ENCODE measurements at places on chromosomes 5 and 9.
A peak's percentile ranks its signal among the peaks of the same experiment; 100 is the strongest.

DNA sequence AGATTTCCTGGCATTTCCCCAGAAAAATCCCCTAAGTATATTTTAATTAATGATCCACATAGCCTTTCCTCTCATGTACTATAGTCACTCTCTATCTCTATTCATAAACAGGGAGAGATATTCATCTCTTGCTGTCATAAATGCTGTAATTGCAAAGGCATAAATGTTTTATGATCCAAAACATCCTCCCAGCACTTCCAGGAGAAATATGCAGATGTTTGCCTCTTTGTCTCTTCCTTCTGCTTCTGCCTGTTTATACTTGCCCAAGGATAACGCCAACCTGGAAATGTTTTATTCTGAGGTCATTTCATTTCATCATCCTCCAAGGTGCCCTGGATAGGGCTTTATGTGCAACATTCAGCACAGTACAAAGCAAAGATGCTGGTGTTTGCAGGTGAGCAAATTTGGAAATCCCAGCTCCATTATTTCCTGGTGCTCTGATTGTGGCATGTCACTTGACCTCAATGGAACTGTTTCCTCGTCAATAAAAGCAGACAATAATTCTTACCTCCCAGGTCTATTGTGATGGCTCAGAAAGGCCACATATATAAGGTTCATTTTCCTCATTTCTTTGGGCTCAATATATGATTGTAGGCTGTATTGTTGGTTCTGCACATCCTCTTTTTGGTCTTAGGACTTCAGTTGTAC, 6.9 kb downstream of the TNFSF15 start:
- no peaks in the 10 kb centered on the region for H3K27me3 ChIP-seq
- no peaks in the 10 kb centered on the region for H3K36me3 ChIP-seq
- no peak overlapping the region for H3K4me3 ChIP-seq
- DNase-seq: no peak
- no peaks in the 10 kb centered on the region for H3K4me1 ChIP-seq

DNA sequence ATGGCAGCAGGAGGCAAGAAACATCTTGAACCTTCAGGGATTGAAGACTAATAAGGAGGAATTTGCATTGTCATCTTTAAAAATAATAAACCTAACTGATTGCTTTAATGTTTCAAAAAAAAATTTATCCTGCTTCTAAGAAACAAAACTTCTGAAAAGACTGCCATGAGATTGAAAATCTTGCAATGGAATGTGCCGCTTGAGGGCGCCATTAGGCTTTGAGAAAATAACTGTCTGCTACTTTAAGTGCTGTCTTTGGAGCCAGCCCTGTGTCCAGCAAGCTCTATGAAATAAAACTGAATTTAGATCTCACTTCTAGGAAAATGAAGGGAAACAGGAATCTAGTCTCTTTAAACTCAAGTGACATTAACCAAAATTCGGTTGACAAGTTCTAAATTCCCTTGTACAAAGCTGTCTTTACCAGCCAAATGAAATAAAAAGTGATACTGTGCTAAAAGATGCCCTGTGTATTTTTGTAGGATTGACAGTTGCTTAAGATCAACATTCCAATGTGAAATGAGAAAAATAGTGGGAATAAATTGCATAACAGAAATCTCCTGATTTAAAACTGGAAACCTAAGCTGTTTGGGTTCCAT, 79.4 kb downstream of the ESM1 start:
- no peak overlapping the region for H3K4me3 ChIP-seq
- H3K27me3 ChIP-seq: no peaks in the 10 kb centered on the region
- H3K4me1 ChIP-seq: no peaks in the 10 kb centered on the region
- peak; percentile 79 for DNase-seq
- no peaks in the 10 kb centered on the region for H3K36me3 ChIP-seq
- no peak overlapping the region for H3K27ac ChIP-seq

GRCh38 chr5:138955013-138955660, 80.0 kb upstream of the LRRTM2 start:
- H3K27ac ChIP-seq: no peak overlapping the region
- no peaks in the 10 kb centered on the region for H3K27me3 ChIP-seq
- H3K4me3 ChIP-seq: no peak overlapping the region
- H3K4me1 ChIP-seq: peaks cover 4% of the 10 kb centered on the region
- DNase-seq: no peak

GRCh38 chr5:6541256-6542013, 91.4 kb downstream of the NSUN2 start:
- no peaks in the 10 kb centered on the region for H3K4me1 ChIP-seq
- H3K4me3 ChIP-seq: no peak overlapping the region
- no peaks in the 10 kb centered on the region for H3K36me3 ChIP-seq

GRCh38 chr9:100377015-100377414, 24.3 kb upstream of the TEX10 start:
- H3K36me3 ChIP-seq: no peaks in the 10 kb centered on the region
- no peaks in the 10 kb centered on the region for H3K4me1 ChIP-seq
- DNase-seq: no peak
- no peak overlapping the region for H3K4me3 ChIP-seq
- no peaks in the 10 kb centered on the region for H3K27me3 ChIP-seq

GRCh38 chr5:133274597-133274935, 222.8 kb downstream of the HSPA4 start:
- no peaks in the 10 kb centered on the region for H3K27me3 ChIP-seq
- no peak overlapping the region for H3K27ac ChIP-seq
- H3K4me1 ChIP-seq: no peaks in the 10 kb centered on the region
- H3K4me3 ChIP-seq: no peak overlapping the region
- no peak for DNase-seq

DNA sequence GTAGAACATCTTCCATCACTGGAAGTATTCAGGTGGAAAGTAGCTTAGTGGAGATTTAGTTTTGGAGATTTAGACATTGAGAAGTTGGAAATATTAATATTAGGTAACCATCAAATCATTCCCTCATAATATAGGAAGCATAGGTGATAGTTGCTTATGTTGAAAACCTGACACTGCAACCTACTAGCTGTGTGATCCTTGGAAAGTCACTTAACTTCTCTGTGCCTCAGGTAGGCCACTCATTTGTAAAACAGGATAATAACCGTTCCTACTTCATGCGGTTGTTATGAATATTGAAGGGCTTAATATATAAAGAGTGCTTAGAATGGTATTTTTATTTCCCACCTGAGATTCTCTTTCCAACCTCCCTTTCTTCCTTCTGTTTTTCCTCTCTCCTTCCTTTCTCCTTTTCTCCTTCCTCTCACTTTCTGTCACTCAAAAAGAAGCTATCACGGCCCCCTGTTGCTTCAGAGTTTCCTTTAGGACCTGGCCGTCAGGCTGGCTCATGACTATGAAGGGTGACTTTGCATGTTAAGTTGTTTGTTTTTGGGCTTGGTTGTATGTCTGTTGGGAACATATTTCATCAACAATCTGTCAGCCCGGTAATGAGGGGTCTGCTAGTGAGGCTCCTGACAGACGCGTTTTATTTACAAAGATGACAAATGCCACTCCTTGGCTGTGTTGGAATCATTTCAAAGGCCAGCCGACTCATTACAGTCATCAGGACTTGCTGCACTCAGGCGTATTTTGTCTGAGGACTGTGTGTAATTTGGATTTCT, 31.0 kb downstream of the DOCK2 start:
- no peaks in the 10 kb centered on the region for H3K4me1 ChIP-seq
- no peaks in the 10 kb centered on the region for H3K27me3 ChIP-seq
- no peak overlapping the region for H3K27ac ChIP-seq
- no peak for DNase-seq
- no peaks in the 10 kb centered on the region for H3K36me3 ChIP-seq
- no peak overlapping the region for H3K4me3 ChIP-seq

DNA sequence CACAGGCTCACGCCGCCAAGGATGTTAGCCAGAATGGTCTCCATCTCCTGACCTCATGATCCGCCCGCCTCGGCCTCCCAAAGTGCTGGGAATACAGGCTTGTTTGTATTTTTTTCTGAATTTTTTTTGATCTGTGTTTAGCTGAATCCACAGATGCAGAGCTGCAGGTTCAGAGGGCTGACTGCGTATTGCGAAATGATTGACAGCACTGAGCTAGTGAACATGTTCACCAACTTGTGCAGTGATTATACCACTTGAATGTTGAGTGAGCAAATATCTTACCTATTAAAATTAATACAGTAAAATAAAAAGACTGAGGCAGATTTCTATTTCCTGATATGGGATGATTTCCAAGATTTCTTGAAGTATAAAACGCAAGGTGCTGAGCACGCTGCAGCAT, 123.1 kb upstream of the PHYKPL start:
- no peak overlapping the region for H3K4me3 ChIP-seq
- no peaks in the 10 kb centered on the region for H3K4me1 ChIP-seq
- peak; percentile 44 for DNase-seq
- no peaks in the 10 kb centered on the region for H3K36me3 ChIP-seq
- no peaks in the 10 kb centered on the region for H3K27me3 ChIP-seq
- H3K27ac ChIP-seq: no peak overlapping the region

- no peak within 1 kb of the TSS for H3K27ac ChIP-seq
- no peaks in the 10 kb centered on the region for H3K36me3 ChIP-seq
- H3K4me3 ChIP-seq: no peak within 1 kb of the TSS
- no peak for DNase-seq
Observed at GRCh38 chr5:148063861-148064260, at the start of gene SPINK5. Gene SPINK5, plus strand, starts transcription at chr5:148063980. Its CDS starts 65 bp downstream, at chr5:148064045.

DNA sequence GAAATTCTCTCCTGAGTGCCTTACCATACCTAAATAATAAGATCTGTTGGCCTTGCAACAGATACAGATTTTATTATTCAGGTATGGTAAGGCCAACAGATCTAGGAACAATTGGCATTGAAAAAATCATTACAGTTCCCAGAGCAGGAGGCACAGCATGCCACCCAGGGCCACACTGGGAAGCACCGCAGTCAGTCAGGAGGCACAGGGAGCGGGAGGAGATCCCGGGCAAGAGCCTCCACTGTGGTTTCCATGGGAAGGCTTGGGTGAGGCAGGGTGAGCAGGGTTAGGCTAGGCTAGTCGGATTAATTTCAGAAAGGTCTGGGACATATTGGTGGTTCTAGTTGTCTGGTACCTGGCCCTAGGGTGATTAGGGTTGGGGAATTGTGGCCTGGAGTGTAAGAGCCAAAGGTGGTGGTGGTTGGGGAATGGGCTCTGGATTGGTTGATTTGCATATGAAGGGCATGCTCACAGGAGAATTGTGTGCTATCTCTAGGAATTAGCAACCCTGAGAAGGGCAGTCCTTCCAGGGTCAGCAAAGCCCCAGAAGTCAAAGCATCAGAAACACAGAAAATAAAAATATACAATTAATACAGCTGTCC, 111.4 kb downstream of the PDE8B start:
- H3K27me3 ChIP-seq: no peaks in the 10 kb centered on the region
- H3K36me3 ChIP-seq: no peaks in the 10 kb centered on the region
- H3K27ac ChIP-seq: no peak overlapping the region
- no peak for DNase-seq

- H3K4me3 ChIP-seq: no peak overlapping the region
- no peak overlapping the region for H3K27ac ChIP-seq
- no peaks in the 10 kb centered on the region for H3K27me3 ChIP-seq
- no peak for DNase-seq
Observed at GRCh38 chr5:55495216-55495615, 39.5 kb downstream of the PLPP1 start.

DNA sequence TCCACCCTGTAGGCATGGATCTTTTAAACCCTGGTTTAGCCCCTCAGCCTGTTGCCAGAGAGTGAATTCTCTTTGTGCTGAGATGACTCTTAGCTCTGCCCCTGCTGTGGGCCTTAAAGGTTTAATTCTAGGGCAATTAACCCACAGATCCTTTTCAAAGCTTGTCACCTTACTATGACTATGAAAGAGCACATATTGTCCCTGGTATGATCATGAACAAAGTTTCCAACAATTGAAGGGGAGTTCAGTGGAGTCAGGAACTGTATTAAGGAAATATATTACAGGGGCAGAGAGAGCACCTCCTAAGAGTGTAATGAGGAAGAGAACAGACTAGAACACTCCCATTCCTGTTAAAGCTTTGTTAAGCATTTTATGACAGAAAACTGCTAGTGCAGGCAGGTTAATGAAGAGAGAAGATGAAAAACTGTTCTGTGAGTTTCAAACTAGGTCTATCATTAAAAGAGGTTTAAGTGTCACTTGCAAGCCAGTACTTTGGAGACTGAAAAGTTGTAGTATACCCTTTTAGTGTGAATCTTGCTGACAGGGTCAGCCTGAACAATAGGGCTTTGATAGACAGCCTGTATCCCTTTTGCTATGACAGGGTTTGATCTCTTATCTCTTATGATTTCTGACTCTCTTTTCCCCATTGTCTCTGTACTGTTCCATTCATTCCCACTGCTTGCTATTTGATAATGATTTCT, 104.2 kb upstream of the ELL2 start:
- H3K27me3 ChIP-seq: no peaks in the 10 kb centered on the region
- H3K27ac ChIP-seq: no peak overlapping the region
- no peaks in the 10 kb centered on the region for H3K36me3 ChIP-seq
- DNase-seq: no peak

- H3K27me3 ChIP-seq: no peaks in the 10 kb centered on the region
- no peaks in the 10 kb centered on the region for H3K36me3 ChIP-seq
Observed at GRCh38 chr9:95791286-95791685, 84.2 kb upstream of the ERCC6L2 start.

DNA sequence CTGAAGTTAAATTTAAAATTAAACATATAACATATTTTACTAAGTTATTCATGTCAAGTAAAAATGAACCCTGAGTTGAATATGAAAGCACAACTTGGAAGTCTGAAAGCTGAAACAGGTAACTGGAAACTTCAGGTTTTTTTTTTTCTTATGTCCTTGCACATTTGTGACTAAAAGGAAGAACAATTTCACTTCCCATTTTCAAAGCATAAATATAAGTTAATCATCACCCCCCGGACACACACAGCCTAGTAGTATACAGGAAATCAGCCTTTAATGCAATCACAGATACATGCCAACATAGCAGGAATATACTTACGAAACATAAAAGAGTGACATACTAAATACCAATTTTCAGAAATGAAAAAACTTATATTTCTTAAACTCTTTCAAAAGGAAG, 225.9 kb downstream of the RFX3 start:
- no peak overlapping the region for H3K27ac ChIP-seq
- no peaks in the 10 kb centered on the region for H3K27me3 ChIP-seq
- H3K4me3 ChIP-seq: no peak overlapping the region

GRCh38 chr5:148794275-148794674, 32.1 kb upstream of the ADRB2 start:
- H3K36me3 ChIP-seq: no peaks in the 10 kb centered on the region
- no peaks in the 10 kb centered on the region for H3K4me1 ChIP-seq
- no peak for DNase-seq
- H3K4me3 ChIP-seq: no peak overlapping the region
- H3K27me3 ChIP-seq: no peaks in the 10 kb centered on the region
